Activated naive CD4-positive, alpha-beta T cell treated with anti-CD3 and anti-CD28 coated beads, Interleukin-2, amount 10 ng/mL, durations not matched to agents 7 days and 5 days (primary cell): ENCODE measurements at places on chromosomes 6 and 20.

DNA sequence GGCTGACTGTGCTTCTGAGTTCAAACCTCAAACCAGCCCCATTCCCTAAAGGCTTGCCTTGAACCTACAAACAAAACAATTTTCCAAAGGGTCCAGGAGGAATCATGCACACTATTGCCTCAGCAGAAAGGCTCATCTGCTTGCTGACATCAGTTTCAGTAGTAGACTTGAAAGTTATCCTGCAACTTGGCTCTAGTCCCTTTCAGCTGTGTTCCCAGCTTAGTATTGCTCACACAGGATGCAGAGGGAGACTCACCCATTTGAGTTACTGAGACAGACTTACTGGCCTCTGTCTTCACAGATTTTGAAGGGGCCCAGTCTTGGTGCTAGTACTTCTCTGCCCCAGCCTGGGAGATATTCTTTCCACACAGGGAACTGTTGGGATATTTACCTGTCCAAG, 38.5 kb upstream of the TFB1M start:
- DNase-seq: no peak

DNA sequence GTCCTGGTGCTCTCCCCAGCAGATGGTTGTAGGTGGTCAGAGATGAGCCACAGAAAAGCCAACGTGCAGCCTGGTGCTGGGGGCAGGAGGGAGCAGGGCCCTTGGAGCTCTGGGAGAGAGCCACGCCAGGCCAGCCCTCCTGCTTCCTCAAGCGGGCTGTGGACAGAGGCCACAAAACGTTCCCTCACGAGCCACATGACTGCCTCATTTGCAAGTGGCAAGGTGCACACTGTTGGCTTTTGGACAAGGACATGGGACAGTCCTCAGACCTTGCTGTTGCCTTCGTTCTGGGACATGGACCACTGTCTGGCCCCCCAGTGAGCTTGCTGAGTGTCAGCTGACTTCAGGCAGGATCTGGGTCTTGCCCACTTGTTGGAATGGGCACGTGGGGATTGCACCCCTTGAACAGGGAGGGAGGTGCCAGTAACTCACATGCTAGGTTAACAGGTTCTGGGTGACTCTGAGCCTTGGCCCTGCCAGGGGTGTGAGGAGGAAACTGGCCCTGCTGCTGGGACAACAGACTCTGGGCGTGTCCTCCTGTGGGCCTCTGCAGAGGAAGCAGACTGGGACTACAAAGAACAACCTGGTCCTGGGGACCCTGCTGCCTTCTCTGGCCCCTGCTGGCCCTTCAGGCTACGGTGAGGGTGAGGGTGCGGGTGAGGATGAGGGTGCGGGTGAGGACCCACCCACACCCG, 2.6 kb downstream of the SLCO4A1 start:
- peak; percentile 46 for DNase-seq

DNA sequence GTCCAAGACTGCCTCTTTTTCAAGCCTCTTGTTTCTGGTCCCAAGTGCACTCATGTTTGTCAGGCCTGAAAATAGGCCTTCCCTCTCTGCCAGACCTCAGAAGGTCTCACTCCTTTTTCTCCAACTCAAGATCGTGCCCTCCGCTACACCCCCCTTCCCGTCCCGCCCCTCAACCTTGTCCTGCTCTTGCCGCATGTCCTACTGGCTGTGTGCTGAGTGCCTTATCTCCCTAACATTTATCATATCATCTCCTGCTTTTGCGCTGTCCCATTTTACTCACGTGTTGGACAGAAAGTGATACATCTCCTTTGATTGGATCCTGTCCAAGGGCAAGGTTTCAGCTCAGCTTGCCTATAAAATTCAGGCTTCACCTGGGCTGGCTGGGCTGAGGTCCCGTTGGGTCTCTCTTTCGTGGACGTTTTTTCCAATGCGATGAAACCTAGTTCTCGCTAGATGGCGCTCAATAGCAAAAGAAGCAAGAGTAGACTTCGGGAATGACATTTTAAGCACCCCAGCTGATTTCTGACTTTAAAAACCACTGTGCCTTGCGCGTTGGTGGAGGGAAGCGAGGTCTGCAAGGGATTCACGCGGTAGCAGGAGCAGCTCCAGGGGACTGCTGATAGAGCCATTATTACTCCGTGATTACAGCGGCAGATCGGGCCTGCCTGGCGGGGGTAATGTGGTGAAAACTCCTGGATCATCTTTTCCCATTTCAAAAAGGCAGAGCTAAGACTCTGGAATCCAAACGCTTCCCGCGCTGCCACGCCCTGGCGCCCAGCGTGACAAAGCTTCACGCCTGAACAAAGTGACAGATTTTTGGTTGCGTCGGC, 137.6 kb downstream of the IMPG1 start:
- DNase-seq: peak; percentile 34

DNA sequence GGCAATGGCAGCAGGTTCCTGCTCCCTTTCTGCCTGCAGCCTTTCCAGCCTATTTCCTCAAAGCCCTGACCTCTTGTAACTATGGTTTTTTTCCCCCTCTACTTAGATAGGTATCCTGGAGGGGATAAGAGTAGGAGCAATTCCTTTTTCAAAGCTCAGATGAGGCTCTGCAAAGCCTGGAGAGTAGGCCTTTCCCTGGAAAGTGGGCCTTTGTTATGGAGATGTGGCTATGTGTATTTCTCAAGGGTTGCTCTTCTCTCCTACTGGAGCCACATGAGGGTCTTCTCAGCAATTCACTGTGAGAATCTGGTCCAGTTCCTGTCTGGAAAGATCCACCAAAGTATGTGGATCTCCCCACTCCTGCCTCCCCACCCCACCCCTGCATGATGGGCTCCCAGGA, 96.0 kb downstream of the DTD1 start:
- DNase-seq: no peak

GRCh38 chr6:26336355-26337198, 28.4 kb upstream of the BTN3A2 start:
- DNase-seq: no peak

DNA sequence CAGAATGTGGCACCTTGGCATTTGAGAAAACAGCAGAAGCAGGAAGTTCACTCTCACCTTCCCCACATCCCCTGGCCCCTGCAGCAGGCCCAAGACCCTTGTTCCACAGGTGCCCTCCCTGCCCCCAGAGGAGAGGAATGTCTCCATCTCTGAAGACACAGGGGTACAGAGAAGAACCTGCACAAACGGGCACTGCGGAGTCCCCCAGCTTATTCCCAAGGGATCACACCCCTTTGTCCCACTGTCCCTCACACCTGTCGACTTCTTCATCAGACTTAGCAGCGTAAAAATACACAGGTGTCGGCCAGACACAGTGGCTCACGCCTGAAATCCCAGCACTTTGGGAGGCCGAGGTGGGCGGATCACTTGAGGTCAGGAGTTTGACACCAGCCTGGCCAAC, 42.9 kb upstream of the TMEM181 start:
- no peak for DNase-seq

DNA sequence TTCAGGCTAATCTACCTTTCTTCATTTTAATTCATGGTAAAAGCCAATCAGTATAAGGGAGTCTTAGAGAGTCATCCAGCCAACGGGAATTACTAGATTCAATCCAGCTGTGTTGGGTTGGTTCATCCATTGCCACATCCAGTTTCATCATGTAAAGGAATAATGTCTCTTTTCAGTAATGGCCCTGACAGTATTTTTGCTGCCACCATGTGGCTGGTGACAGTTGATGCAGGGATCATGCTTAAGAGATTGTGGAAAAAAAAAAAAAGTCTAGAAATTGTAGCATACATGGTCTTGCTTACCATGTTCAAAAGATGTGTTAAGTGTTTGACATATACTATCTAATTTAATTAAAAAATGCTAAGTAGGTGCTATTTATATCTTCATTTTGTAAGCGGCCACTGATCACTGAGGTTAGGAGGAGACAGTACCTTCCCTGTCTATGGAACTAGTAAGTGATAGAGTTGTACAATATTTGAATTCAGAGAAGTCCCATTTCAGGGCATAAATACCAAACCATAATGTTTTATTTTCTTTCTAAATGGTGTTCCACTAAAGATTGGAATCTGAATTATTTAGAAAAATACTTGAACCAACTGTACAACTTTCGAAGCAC, 135.9 kb downstream of the KHDRBS2 start:
- no peak for DNase-seq

GRCh38 chr6:131652472-131652871, 15.4 kb downstream of the ENPP3 start:
- DNase-seq: no peak

DNA sequence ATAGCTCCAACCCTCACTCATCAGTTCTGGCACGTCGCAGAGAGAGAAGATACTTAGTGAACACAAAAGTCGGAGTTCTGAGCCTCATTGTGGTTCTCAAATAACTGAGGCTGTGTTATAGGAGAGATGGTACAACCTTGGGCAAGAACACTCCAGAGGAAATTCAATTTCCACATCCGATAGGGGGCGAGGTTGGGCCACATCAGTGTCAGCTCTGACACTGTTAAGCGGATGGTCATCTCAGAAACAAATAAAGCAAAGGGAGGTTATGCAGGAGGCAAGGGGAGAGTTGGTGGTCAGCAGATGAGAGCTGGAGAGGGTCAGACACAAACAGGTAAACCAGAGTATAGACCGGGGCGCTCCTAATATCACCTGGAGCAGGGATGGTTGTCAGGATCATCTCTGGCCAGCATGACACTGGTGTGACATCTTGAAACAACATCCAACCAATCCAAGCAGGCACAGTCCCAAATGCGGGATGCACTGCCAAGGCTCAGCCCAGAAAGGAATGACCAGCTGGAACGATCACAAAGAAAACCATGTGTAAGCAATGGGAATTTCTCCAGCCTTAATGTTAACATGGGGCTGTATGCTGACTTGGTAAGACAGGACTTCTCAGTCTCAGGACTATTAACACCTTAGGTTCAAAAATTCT, 331.8 kb downstream of the HACE1 start:
- no peak for DNase-seq

DNA sequence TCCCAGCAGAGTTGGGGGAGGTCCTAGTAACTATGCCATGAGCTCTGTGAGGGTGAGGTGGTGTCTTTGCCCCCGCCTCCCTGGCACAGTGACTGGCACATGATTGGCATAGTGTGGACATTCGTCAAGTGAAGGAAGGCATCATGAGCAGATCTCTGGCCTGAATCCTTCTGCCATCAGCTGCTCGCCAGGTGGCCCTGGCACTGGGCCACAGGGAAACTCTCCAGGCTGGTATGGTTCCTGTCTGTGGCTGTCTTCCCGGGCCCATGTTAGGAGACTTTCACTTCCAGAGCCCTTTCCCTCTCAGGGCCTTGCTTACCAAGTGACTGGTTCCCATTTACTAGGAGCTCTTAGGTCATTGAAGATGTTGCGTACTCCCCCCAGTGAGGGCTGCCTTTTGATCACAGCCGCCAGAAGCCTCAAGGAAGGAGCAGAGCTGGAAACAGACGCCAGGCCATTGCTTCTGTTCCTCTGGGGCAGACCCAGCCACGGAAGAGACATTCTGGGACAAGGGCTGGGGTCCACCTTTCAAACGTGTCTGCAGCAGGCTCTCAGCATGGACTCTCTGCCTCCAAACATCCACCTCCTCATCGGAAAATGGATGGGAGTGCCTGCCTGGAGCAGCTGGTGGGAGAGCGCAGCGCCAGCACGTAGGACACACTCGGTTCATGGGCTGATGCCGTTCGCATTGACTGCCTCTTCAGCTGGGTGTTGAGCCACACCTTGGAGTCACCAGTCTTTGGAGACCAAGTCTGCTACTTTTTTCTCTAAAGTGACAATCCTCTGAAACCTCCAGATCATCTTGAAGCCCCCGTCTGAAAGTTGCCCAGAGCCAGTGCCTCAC, 67.2 kb downstream of the PTPN1 start:
- DNase-seq: no peak

- no peak for DNase-seq
Observed at GRCh38 chr6:160837146-160837545, 135.1 kb downstream of the PLG start.

GRCh38 chr6:29747688-29748250, 24.5 kb downstream of the HLA-F start:
- DNase-seq: no peak

- no peak for DNase-seq
Observed at GRCh38 chr20:63979229-63979556, 249 bp downstream of the SAMD10 start.

GRCh38 chr6:26554697-26555504, 16.7 kb downstream of the HMGN4 start:
- peak; percentile 67 for DNase-seq

GRCh38 chr20:34717230-34718095, 13.3 kb downstream of the TP53INP2 start:
- no peak for DNase-seq

DNA sequence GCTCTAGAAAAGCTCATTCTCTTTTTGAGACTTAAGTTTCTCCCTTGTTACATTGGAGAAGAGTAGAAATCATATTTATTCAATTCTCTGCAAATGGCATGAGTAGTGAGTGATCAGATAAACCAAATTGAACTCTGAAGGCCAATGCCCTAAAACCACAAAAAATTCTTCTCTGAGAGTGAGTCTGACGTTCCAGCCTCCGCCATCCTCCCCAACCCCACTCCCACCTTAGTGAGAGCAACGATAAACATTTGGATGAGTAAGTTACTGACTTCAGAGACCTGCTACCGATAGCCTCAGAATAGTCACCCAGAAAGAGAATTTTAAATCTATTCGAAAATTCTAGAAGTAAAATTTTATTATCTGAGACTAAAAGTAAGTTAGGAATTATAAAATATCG, 94.6 kb downstream of the TFAP2A start:
- no peak for DNase-seq

GRCh38 chr20:22425344-22426295, 158.8 kb downstream of the FOXA2 start:
- DNase-seq: no peak

- DNase-seq: no peak
Observed at GRCh38 chr6:43926634-43927531, 156.9 kb downstream of the VEGFA start.

GRCh38 chr6:26223650-26224546, 136.7 kb downstream of the HFE start:
- peak; percentile 82 for DNase-seq

DNA sequence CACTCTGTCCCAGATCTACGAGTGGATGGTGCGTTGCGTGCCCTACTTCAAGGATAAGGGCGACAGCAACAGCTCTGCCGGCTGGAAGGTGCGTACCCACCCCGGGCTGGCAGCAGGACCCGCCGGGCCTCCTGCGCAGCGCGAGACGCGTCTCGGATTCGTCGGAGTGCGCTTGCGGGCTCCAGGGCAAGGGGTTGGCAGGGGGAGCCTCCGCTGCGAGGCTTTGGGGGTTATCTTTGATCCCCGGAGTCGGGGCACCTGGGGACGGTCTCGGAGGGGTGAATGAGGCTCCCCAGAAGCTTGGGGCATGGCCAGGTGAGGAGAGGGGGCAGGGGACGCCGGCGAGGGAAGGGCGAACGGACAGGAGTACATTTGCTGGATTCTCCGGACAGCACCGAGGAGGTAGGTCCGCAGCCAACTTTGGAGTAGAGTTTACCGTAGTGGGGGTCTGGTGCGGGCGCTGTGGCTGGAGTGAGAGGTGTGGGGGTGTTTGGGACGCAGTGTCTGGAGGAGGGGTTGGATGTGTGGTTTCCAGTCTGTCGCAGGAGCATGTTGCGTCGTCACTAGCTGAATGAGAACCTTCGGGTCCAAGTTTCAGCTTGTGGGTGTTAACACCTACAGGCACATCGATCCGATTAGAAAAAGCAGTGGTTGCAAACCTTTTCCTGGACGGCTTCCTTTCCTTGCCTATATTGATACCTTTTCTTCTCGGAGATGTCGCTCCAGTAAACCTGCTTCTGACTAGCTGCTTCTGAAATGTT, 1.2 kb downstream of the FOXO3 start:
- DNase-seq: no peak

- no peak for DNase-seq
Observed at GRCh38 chr6:162181111-162181510, 546.5 kb downstream of the PRKN start.
